ENCODE measurements at places on chromosomes 16 and 17.

DNA sequence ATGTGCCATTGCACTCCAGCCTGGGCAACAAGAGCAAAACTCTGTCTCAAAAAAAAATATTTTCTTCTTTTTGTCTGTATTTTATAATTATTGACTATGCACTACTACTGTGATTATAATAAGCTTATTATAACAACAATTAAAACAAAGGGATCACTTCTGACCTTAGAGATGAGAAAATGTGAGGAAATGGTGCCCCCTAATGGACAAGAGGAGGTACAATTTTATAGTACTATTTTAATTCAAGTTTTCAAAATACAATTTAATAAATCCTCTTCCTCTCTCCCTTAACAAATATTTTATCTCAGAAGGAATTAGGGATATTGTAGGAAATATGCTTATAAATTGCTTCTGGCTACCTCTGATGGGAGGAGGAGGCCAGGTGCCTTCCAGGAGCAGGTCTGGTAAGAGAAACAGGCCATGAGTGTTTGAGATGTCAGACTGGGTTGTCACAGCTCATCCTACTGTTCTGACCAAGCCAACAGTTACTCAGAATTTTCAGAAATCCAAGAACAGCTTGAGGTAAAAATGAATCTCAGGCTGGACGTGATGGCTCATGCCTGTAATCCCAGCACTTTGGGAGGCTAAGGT, 14.0 kb downstream of the VPS53 start:
- DNase-seq = peak; percentile 28

DNA sequence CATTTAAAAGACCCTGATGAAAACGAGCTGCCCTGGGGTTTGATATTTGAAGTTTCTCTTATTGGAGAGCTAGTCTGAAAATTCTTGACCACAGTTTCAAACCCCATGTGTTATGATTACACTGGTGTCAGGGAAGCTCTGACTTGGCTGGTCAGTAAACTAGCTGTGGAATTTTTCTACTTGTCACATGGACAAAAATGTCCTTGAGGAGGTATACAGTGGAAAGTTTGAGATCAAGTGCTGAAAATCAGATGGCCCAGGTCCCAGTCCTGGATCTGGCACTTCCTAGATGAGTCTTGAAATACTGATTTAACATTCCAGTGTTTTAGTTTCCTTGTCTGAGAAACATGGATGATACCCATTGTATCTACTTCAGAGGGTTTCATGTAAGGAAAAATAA, 30.7 kb upstream of the SOX9 start:
- no peak for DNase-seq

DNA sequence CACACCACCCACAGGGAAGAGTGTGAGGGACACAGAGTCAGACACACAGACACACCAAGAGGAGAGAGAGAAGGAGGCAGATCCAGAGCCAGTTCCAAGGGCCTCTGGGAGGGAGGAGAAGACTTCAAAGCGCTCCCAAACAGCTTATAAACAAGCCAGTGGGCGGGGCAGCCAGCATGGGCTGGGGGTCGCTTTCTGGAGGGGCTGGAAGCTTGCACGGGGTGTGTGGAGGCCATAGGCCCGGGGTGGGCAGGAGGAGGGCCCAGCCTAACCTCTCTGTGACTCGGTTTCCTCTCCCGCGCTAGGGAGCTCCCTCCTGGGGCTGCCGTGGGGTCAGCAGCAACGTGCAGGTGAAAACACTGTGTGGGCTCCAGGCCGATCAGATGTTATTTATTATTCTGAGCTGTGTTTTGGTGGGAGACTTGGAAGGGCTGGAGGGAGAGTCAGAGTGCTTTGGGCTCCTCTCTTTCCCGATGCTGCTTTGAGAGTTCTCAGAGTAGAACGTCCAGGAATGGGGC, 2.5 kb upstream of the WFIKKN2 start:
- DNase-seq = no peak

DNA sequence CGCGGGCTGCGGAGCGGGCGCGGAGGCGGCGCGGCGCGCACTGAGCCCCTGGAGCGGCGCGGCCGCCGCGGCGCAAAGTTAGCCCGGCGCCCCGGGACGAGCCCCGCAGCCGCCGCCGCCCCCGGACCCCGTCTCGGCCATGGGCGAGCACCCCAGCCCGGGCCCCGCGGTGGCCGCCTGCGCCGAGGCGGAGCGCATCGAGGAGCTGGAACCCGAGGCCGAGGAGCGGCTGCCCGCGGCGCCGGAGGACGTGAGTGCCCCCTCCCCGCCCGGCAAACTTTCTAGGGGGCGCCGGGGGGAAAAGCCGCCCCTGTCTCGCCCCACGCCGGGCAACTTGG, 388 bp downstream of the RHBDL3 start:
- no peak for DNase-seq

GRCh38 chr17:55420776-55421178, 858 bp downstream of the MMD start:
- no peak for DNase-seq

DNA sequence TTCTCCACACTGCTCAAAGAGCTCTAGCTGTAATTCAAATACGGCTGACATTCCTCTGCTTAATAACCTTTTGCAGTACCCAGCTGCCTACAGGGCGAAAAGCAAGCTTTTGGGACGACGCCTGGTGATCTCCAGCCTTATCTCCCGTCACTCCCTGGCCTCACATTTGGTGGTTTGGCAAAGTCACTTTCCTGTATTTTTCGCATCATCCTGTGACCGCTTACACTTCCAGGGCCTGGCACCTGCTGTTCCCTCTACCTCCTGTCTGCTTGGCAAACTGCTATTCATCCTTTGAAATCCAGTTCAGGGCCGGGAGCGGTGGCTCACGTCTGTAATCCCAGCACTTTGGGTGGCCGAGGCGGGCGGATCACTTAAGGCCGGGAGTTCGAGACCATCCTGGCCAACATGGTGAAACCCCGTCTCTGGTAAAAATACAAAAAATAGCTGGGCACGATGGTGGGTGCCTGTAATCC, 2.7 kb upstream of the BHLHA9 start:
- no peak for DNase-seq

DNA sequence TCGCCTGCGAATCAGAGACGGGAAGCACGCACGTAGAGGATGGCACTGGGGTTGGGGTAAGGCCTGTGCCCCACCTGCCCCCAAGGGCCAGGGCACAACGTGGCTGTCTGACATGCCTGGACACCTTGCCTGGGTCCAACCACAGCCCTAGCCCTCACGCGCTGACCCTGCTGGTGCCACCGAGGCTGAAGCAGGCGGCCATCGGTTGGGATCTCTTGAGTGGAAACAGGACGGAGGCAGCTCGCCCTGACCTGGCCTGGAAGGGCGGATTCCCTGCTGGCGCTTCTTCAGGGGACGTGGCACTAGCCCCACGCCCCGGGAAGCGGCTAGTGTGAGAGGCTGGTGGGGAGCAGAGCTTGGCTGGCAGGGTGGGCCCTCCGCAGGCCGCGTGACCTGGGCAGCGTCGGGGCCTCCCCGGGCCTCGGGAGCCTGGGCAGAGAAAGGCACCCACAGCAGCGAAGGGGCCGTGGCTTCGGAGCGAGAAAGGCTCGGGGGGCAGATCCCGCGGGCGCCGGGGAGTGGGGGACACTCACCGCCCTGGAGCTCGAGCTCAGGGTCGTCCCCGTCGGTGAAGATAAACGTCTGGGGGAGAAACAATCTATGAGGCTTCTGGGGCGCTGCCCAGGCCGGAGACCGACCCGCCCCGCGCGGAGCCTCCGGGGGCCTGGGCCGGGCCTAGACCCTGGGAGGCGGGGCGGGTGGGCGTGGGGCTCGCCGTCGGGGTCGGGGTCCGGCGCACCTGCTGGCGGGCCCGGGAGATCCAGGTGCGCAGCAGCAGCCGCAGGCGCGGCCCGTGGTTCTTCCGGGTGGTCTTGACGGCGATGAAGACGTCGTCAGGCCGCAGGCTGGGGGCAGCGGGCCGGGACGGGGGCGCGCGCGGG, 610 bp downstream of the RFNG start:
- DNase-seq = peak; percentile 54

GRCh38 chr16:12202486-12202885, 226.0 kb downstream of the SNX29 start:
- DNase-seq = no peak

- DNase-seq = no peak
Observed at GRCh38 chr17:32584792-32585191, 98.0 kb downstream of the CDK5R1 start.

- no peak for DNase-seq
Observed at GRCh38 chr17:44037471-44037870, 22.7 kb upstream of the TMEM101 start.

- DNase-seq = no peak
Observed at GRCh38 chr17:80106751-80107150, 5.4 kb downstream of the GAA start.

GRCh38 chr17:50900383-50900892, 34.3 kb upstream of the TOB1 start:
- DNase-seq = no peak

- DNase-seq = no peak
Observed at GRCh38 chr17:32323811-32324491, 18.0 kb downstream of the C17orf75 start.

DNA sequence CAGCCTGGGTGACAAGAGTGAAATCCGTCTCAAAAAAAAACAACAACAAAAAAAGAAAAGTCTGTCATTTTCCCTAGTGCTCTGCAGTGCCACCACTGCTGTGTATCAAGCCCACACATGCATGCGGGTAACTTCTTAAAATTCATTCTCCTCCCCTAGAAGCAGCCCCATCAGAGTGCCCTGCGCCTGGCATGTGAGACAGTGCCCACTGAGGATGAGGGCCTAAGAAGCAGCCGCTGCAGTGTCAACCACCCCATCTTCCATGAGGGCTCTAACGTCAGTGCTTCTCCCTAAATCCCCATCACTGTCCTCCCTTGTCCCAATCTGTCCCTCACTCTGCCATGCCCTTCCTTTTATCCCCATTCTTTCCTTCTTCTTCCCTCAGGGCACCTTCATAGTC, 10.2 kb downstream of the COX6A2 start:
- DNase-seq = no peak

- DNase-seq = no peak
Observed at GRCh38 chr16:55597928-55598327, 31.4 kb downstream of the CAPNS2 start.

- no peak for DNase-seq
Observed at GRCh38 chr16:87319011-87319410, 1.8 kb upstream of the C16orf95 start.

- DNase-seq = no peak
Observed at GRCh38 chr16:19314718-19315425, 29.3 kb downstream of the CLEC19A start.

- DNase-seq = no peak
Observed at GRCh38 chr16:88780142-88781062, 4.6 kb downstream of the PIEZO1 start.

DNA sequence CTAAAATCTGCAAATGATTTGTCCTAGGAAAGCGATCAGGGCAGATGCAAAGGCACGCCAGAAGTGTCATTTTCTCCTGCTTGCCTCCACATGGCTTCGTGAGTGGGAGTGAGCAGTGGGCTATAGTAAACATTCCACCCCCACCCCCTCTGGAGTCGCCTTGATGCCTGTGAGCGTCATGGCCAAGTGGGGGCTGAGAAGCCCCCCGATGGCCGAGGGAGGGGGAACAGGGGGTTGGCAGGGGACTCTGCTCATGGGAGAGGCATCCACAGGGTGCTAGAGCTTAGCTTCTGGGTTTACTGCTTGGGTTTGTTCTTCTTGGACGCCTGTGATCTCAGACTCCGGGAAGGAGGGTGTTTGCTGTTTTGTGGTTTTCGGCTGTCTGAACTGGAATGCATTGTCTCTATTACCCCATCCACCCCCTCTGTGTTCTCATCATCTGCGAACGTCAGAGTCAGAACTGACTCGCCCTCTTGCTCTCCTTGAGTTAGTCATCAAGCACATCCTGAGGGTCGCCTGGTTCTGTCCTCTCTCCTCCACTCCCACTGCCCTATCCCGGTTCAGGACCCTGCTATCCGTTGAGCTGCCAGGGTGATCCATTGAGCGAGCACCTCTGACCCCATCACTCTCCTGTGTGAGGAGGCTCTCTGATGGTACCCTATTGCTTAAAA, 15.4 kb downstream of the TNS4 start:
- no peak for DNase-seq

- DNase-seq = peak; percentile 81
Observed at GRCh38 chr16:89502081-89502843, 5.9 kb upstream of the SPG7 start.

DNA sequence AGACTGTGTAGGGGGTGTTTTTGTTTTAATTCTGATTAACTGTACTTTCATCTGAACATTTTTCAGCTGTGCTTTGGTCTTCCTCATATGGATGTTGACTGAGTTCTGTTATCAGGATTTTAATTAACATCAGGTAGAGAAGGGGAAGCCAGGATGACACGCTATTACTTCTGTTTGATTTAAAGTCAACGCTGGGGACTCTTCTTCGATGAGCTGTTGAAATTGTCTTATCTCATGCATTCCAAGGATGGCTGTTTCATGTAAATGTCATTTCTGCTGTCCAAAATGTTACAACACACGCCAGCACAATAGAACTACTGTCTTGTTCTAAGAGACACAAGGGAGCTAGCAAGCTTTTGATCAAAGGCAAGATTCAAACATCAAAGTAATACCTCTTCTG, 263.3 kb upstream of the CDH5 start:
- DNase-seq = no peak

DNA sequence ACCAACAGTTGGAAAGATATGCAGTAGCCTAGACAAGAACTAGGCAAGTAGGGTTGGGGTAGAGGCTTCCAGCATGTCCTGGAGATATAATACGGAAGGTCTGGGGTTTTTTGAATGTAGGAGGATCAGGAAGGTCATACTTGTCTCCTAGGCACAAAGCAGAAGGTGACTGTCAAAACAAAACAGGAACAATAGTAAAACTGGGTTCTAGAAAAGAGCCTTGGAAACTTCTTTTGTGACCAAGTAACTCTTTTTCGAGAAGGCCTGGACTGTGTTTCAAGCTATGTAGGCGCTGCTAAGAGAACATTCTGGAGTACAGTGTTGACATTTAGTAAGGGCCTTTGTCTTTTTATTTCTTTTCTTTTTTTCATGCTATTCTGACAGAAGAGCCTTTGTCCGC, 26.9 kb upstream of the TENT4B start:
- no peak for DNase-seq

- no peak for DNase-seq
Observed at GRCh38 chr16:47928008-47928407, 227.8 kb downstream of the ABCC12 start.

GRCh38 chr17:38786372-38786771, 13.0 kb downstream of the PIP4K2B start:
- DNase-seq = no peak

GRCh38 chr17:77834170-77835115, 124.1 kb upstream of the TNRC6C start:
- DNase-seq = peak; percentile 46

GRCh38 chr17:78365561-78366108, 5.8 kb upstream of the SOCS3 start:
- peak; percentile 64 for DNase-seq

GRCh38 chr16:1054660-1055556, 17.6 kb upstream of the SSTR5 start:
- DNase-seq = peak; percentile 83

GRCh38 chr16:5917436-5918195, 820.0 kb upstream of the EEF2KMT start:
- DNase-seq = no peak

DNA sequence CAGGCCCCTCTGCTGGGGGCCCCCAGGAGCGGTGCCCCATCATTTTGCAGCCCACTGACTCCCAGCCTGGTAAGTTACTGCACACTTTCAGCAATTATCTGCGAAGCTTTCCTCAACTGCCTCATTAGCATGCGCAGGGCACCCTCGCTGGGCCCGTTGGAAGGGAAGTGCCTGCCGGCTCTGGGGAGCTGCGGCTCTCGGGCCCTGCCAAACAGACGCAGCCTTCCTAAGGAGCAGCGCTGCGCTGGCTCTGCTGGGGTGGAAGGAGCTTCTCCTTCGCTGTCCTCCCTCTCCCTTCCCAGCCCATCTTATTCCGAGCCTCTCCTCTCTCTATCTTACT, 71.0 kb downstream of the RBBP6 start:
- DNase-seq = peak; percentile 33

GRCh38 chr17:59888145-59888750, 4.5 kb downstream of the TUBD1 start:
- no peak for DNase-seq

All from HuH-7 (cell line).